ENCODE measurements at places on chromosomes 6 and 20. TPM values are rescaled to one million over a fixed set of nuclear protein-coding genes. Genes with fewer than 3 reads are reported as not detected.
A peak's percentile ranks its signal among the peaks of the same experiment; 100 is the strongest.

Gene VSX1
- not detected for total RNA-seq

Gene RHAG
- not detected for total RNA-seq

DNA sequence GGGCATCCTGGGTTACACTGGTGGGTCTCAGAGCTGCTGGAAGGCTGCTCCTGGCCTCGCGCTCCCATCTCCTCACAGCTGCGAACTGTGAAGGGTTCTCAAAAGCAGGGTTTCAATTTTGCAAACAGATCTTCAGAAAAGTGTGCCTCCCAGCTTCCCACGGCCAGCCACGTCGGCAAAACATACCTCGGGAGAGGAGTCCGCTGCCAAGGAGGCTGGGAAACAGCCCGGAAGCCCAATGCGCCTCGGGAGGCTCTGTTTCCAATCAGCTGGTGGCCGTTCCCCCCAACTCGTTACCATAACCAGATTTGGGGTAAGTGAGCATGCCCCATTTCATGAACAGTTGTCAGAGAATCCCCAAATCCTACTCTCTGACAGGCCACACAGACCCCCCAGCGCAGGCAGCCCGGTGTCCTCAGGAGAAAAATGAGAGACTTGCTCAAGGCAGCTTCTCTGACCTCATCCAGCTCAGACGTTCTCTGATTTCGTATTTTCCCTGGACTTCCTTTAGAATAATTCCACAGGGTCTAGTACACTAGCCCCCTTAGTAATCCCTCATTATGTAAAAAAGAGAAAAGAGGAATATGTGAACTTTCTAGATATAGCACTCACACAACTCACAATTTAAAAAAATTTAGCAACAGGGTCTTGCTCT is 98.4 kb downstream of the SNX5 start:
- H3K4me3 ChIP-seq: no peak overlapping the region
- no peaks in the 10 kb centered on the region for H3K27me3 ChIP-seq
- peaks cover 18% of the 10 kb centered on the region for H3K4me1 ChIP-seq
- H3K36me3 ChIP-seq: no peaks in the 10 kb centered on the region
- no peak for DNase-seq

GRCh38 chr6:109103942-109104341 is 8.6 kb downstream of the CEP57L1 start:
- peaks cover 12% of the 10 kb centered on the region for H3K36me3 ChIP-seq
- H3K27me3 ChIP-seq: no peaks in the 10 kb centered on the region
- no peak for DNase-seq
- H3K4me3 ChIP-seq: no peak overlapping the region

DNA sequence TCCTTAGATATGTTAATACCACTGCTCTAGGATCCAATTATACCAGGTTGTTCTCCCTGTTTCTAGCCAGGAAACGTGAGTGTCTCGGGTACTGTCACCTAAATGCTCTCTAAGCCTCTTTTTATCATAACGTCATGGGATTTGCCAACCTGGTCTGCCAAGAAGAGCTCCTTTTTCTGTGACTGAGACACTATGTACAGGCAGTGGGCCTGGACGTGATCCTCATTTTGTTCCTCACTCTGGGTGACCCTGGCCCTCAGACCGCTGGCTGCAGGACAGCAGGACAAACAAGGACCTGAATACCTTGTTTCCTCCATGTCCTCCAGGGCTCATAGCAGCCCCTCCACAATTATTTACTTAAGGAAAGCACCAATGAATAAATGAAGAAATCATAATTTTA is 69.1 kb downstream of the CD164 start:
- H3K4me1 ChIP-seq: no peaks in the 10 kb centered on the region
- no peak overlapping the region for H3K4me3 ChIP-seq
- H3K36me3 ChIP-seq: no peaks in the 10 kb centered on the region
- DNase-seq: no peak
- H3K27me3 ChIP-seq: no peaks in the 10 kb centered on the region

DNA sequence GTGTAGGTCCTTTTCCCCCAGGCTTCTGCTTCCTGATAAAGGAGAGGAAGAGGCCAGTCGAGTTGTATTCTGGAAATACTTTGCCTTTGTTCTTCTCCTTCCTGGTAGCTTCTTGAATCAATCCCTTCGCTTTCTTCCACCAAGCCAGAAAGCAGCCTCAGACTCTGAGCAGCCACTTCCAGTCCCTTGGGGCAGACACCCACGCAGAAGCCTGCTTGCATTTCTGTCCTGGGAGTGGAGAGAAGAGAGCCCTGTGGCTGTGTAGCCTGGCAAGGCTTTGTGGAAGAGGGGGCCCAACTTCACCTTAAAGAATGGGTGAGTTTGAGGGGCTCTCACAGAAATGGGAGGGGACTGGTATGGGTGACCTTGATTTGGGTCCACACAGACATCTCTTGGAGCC is 211.0 kb upstream of the SSTR4 start:
- H3K4me1 ChIP-seq: peaks cover 28% of the 10 kb centered on the region
- no peak overlapping the region for H3K4me3 ChIP-seq
- H3K27me3 ChIP-seq: no peaks in the 10 kb centered on the region
- no peak overlapping the region for H3K27ac ChIP-seq
- no peak for DNase-seq
- H3K36me3 ChIP-seq: peaks cover 6% of the 10 kb centered on the region

DNA sequence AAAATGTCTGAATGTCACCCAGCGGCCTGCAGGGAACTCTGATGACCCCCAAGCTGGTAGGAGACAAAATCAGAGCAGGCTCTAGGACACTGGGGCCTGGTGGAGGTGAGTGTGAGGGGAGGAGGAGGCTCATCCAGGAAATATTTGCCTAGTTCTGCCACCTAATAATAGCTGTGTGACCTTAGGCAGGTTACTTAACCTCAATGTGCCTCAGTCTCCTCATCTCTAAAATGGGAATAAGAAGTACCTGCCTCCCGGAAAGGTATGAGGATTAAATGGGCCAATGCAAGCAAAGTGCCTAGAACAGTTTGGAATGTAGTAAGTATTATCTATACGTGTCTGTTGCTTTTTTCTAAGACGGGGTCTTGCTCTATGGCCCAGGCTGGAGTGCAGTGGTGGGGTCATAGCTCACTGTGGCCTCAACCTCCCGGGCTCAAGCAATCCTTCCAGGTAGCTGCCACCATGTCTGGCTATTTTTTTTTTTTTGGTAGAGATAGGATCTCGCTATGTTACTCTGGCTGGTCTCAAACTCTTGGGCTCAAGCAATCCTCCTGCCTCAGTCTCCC is 60.4 kb downstream of the RAB44 start:
- no peaks in the 10 kb centered on the region for H3K36me3 ChIP-seq
- DNase-seq: no peak
- no peak overlapping the region for H3K27ac ChIP-seq
- H3K27me3 ChIP-seq: no peaks in the 10 kb centered on the region
- H3K4me3 ChIP-seq: no peak overlapping the region

DNA sequence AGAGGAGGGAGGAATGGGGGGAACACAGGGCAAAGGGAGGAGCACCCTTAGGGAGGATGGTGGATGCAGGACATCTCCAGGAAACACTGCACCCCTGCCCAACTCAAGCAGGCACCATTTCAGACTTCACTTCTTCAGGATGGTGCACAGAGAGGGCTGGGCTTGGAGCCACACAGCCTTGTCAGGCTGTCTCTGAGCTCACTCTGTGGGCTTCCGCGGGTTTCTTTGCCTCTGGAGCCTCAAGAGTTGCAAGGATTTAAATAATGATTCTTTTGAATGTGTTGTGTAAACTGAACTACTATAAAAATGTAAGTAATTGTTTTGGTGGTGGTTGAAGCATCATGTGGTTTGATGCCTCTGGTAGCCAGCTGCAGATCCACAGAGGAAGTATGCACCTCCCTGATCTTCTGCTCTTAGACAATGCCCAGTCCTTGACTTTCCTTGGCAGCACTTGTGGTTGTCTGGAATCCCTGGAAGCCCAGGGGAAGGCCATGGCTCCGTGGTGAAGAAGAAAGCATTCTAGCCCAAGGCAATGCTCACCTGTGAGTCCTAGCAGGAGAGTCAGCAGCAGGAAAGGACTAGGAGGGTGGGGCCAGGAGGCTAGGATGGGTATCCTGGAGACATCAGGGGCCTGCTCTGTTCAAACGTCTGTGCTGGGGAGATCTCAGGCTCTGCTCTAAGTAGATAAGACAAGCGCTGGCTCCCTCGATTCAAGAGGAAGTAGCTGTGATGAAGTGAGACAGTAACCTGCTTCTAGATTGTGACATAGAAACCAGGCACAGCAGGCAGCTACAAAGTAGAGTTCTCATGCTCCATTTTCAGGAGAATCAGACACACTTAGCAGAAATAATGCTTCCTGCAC is 50.2 kb upstream of the SIRPG start:
- no peak overlapping the region for H3K4me3 ChIP-seq
- DNase-seq: no peak
- H3K27ac ChIP-seq: no peak overlapping the region
- no peaks in the 10 kb centered on the region for H3K4me1 ChIP-seq

DNA sequence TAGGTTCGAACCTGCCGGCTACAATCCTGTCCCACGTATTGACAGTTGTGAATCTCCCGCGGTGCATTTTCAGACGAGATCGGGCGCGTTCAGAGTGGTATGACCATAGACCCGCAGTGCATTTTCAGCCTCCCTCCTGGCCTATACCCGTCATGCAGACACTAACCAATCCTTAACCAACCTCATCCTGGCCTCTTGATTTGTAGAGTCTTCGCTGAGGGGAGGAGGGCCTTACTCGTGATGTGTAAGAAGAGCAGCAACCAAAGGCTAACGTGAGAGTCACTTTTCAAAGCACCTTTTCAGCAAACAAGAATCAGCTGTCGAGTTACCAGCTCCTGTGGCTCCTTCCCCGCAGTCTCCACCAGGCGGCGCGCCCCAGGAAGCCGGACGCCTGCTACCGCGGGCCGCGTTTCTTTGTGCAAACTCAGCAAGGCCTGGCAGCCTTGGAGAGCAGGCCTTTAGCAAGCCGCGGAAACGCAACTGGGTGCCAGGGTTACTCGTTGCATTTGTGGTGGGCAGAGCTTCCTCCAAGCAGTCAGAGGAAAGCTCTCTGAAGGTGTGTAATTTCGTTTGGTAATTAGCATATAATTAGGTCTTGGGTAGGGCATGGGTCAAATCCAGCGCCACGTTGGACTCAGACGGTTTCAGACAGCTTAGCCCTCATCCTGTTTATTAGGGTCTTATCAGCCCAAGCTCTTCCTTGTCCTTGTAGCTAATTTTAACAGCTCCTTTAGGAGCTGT is 139.8 kb downstream of the OR2B2 start:
- peaks cover 9% of the 10 kb centered on the region for H3K4me1 ChIP-seq
- peak; percentile 87 for DNase-seq
- H3K4me3 ChIP-seq: peak overlapping the region; percentile 53
- H3K27me3 ChIP-seq: no peaks in the 10 kb centered on the region
- H3K27ac ChIP-seq: no peak overlapping the region

DNA sequence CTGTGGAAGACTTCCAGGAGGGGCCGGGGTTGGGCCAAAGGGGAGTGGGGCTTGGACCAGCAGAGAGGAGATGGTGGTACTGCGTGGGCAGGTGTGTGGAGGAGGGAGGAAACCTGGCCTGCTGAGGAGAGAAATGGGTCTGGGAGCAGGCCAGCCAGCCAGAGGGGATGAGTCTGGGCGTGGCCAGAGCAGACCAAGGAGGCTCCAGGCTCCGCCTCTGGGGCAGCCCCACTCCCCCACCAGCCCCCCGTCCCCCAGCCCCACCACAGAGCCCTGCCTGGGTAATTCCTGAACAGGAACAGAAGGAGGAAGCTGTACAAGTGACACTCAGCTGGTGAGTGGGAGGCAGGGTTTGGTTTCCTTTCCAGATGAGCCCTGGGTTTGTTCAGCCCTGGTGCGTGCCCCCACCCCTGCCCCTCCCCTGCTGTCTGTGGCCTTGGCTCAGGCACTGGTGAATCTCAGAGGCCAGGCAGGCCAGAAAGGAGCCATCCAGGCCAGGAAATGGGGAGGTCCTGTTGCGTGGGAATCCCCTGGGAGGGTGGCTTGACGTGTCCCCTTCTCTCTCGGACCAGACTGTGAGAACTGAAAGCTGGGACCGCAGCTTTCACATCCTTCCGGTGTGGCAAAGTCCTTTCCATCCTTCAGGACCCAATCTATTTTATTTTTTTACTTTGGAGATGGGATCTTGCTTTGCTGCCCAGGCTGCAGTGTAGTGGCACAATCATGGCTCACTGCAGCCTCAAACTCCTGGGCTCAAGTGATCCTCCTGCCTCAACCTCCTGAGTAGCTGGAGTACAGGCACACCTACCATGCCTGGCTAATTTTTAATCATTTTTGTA is 9.4 kb upstream of the SRC start:
- H3K36me3 ChIP-seq: no peaks in the 10 kb centered on the region
- H3K4me1 ChIP-seq: peaks cover 17% of the 10 kb centered on the region
- H3K27ac ChIP-seq: peak overlapping the region; percentile 66
- H3K27me3 ChIP-seq: no peaks in the 10 kb centered on the region
- no peak overlapping the region for H3K4me3 ChIP-seq

DNA sequence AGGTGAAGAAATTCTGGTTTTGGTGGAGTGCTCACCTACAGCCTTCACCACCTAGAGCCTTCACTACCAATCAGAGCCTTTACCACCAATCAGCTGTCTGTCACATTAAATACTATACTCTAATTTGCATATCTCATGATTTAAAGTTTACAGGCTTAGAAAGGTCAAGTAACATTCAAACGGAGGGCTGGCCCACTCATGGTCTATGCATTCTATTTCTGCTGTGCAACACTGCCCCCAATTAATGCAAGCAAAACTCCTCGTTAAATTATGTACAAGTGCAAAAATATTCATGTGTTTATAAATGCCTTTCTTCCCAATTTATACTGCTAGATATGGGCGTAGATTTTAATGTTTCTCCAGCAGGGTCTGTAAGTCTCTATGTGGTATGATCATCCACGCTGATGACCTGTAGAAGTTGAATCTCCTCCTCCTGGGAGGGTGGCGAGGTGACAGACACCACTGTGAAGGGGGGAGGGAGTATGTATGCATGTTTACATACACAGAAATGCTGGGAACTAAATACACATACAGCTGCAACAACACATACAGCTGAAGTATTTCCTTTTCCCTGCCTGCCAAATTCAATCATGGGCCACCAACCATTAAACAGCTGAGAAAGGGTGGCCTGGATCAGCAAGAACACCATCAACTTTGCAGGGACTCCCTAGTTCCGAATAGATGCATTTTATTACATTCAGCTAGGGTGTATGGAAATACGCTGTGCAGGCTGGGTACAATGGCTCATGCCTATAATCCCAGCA is 13.1 kb downstream of the RRAGD start:
- H3K4me1 ChIP-seq: no peaks in the 10 kb centered on the region
- no peak overlapping the region for H3K4me3 ChIP-seq
- no peak overlapping the region for H3K27ac ChIP-seq
- peaks cover 17% of the 10 kb centered on the region for H3K27me3 ChIP-seq

GRCh38 chr6:147067184-147067583 is 137.0 kb upstream of the STXBP5 start:
- peaks cover 12% of the 10 kb centered on the region for H3K4me1 ChIP-seq

- no peaks in the 10 kb centered on the region for H3K36me3 ChIP-seq
- H3K4me3 ChIP-seq: no peak overlapping the region
- H3K27me3 ChIP-seq: no peaks in the 10 kb centered on the region
- no peak for DNase-seq
- peaks cover 4% of the 10 kb centered on the region for H3K4me1 ChIP-seq
Measured at GRCh38 chr20:1105599-1106194, 12.7 kb upstream of the PSMF1 start.

DNA sequence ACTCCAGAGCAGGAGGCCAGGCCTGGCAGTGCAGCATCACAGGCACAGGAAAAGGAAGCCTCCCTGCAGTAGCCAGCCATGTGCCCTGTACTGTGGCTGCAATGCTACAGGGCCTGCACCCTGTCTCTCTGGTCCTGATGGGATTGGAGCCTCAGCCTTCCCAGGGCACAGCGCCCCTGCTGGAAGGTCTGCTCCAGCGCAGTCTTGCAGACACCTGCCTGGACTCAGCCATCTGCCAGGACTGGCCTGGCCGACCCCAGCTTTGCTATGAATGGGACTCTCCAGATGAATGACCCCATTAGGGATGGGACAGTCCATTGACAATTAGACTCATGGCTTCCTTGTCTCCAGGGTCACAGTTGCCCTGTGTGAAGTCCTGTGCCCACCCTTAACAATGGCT is 251.6 kb downstream of the ERMARD start:
- no peak for DNase-seq
- H3K4me1 ChIP-seq: no peaks in the 10 kb centered on the region
- H3K27ac ChIP-seq: no peak overlapping the region
- no peak overlapping the region for H3K4me3 ChIP-seq
- H3K36me3 ChIP-seq: peaks cover 2% of the 10 kb centered on the region
- peaks cover 12% of the 10 kb centered on the region for H3K27me3 ChIP-seq
